ENCODE measurements at places on chromosomes 16 and 17.

- peak; percentile 26 for DNase-seq
Measured at GRCh38 chr17:269616-270514, 82.7 kb downstream of the RPH3AL start.

- DNase-seq = no peak
Measured at GRCh38 chr17:79203016-79203415, 128.4 kb downstream of the ENGASE start.

DNA sequence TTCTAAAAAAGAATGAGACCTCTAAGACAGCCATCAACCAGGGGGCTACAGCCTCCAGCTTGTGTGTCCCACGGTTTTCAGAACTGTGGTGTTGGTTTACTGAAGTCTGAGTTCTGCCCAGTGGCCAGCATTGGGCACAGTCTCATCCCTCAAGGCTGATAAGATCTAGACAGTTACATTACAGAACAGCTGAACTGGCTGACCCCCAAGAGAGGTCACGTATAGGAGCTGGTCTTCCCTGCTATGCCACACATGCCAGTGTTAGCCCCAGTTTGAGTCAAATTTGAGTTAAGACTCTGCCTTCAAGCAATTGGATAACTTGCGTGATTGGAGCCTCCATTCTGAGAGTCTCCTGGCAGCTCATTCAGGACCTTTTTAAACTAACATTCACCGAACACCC, 14.8 kb upstream of the NUP93 start:
- no peak for DNase-seq

- no peak for DNase-seq
Measured at GRCh38 chr17:49260817-49261291, 30.3 kb upstream of the PHOSPHO1 start.

DNA sequence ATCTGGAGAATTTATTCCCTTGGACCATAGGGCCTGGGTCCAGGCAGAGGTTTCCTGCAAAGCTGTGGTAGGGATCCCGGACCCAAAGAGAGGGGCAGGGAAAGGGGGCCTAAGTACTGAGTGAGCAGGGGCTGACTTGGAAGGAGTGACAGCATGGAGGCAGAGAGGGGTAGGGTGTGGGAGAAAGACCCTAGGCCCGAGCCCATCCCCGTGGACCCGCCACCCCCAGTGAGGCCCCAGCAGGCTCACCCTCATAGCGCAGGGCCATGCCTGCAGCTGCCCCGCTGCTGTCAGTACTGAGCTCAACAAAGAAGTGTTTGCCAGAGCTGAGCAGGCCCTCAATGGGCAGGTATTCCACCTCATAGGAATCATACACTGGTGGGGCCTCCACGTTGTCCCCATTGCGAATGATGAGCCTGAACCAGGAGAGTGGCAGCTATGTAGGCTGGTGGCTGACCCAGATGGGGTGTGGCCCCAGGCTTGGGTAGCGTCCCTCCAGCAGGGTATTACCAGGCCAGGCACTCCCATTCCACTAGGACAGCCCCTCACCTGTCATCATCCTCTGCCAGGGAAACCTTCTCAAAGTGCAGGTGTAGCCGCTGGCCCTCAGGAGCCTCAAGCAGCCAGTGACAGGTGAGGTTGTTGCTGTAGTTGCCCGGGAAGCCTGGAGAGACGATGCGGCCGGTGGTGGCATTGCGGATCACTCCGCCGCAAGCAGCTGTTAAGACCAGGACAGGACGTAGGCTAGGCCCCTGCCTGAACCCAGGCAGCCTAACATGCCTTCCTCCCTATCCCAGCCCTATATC, 9.1 kb upstream of the PHF12 start:
- DNase-seq = no peak

DNA sequence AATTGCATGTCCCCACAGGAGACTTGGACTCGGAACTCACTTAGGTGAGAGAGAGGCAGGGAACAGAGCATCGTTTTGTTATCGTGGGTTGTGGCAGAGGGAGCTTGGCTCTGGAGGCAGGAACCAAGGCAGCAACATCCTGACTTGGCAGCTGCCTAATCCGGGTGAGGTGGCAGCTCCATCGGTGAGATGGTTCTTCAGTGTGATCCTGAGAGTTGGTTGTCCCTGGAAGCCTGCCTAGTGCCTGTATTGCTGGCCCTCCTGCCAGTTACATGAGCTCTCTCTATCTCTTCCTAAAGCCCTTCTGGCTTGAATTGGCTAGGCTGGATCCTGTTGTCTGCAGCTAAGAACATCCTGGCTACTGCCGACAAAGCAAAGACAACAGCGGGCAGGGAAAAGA, 19.9 kb upstream of the SEC14L1 start:
- no peak for DNase-seq

DNA sequence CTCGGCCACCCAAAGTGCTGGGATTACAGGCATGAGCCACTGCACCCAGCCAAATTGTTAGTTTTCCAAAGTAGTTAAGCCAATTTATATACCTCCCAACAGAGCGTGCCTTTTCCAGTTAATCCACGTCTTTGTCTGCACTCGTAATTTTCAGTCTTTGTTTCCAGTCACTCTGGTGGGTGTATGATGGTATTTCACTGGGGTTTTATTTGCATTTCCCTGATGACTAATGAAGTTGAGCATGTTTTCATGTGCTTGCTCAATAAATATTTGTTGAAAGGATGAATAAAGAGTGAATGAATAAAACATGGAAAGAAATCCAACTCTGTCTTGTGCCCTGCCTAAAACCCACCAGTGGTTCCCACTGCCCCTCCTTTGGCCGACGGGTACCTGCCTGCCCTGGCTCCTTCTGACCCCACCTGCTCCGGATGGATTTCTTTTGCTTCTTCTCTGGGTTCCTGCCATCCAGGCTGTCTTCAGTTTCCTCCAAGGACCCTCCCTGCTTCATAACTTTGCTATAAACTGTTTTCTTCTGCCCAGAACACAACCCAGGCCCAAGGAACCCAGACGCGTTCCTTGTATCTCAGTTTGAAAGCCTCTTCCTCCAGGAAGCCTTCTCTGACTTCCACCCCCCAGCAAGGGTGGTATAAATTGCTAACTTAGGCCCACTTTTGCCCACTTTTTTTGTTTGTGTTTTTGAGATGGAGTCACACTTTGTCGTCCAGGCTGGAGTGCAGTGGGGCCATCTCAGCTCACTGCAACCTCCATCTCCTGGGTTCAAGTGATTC, 3.0 kb upstream of the ABCC1 start:
- DNase-seq = no peak

DNA sequence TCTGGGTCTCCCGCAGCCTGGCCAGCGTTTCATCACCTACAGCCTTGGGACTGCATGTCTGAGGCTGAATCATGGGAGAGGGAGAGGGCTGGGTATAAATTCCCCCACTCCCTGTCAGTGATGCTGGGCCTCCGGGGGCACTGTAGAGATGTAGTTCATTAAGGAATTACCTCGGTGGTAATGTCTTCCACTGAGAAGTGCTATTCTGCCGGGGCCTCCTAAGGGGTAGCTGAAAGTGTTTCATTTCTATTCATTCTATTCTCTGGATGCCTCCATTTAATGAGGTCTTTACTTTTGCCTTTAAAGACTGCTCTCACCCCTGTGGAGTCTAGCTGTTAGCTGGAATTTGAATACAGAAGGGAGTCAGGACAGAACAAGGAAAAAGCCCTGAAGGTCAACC, 116.4 kb upstream of the HS3ST4 start:
- DNase-seq = no peak

DNA sequence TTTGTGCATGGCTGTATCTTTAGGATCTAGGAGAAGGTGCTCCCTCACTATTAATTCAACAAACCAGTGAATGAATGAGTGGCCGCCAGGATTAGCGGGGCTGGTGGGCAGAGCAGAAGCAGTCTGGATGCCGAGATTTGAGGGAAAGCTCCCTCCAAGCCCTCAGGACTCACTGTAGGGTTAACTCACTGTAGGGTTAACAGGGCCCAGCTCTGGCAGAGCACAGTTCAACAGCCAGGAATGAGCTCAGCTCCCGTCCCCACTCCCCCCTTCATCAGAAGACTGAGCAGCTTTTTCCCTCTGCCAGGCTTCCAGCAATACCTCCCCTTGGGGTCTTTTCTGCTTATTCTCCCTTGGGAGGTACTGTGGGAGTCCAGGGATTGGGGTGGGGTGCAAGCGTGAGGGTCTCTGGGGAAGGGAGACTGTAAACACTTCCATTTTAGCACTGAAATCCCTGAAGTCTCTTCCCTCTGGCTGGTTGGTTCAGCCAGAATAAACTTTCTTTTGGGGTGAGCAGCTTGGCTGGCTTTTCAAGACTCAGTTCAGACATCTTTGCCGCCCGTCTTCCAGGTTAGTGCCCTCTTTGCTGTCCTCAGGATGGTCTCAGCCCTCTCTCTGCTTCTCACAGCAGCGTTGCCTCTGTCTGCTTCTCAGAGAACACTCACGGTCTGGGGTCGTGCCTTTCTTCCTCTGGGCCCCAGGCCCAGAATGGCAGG, 53.7 kb upstream of the WSB1 start:
- DNase-seq = no peak

Measured in CMK (cell line).